Stimulated activated CD4-positive, alpha-beta T cell treated with anti-CD3 and anti-CD28 coated beads, Interleukin-4, amount 100 ng/mL, for 48 hours (primary cell): ENCODE measurements at places on chromosomes 16 and 17.

DNA sequence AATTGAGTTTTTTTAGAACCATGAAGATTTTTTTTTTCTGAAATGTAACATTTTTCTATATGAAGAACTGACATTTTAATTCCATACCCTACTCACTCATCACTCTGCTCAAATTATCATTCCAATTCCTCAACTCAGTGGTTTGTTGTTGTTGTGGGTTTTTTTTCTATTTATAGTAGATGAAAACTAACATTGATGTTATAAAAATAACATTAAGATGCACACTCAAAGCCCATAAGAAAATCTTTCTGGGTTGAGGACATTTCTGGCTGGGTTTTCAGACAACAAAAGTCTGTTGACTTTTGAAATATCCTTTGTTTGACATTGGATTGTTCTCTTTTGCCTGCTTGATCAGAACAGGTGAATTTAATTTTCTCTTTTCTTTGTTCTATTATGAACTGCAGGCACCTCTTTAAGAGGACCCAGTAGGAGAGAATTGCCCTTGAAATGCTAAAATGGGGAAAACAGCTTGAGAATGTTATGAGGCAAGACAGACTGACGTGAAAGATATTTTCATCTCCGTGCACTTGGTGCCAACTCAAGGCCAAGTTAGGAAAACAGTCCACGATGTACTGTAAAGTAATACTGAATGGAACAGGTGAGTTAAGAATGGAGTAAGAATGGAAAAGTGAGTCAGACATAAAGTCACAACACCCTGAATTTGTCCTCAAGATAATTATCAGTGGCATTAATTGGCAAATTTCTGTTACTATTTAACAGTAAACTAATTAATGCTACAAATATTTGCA lies 16.1 kb upstream of the ABCA5 start:
- no peak for DNase-seq

- DNase-seq = no peak
These were observed 166.8 kb upstream of the TBX2 start for GRCh38 chr17:61232871-61233270.

GRCh38 chr16:83418565-83418964 lies 389.2 kb upstream of the HSBP1 start:
- no peak for DNase-seq

GRCh38 chr16:69930117-69930776 lies 20.9 kb upstream of the CLEC18A start:
- DNase-seq = peak; percentile 19

DNA sequence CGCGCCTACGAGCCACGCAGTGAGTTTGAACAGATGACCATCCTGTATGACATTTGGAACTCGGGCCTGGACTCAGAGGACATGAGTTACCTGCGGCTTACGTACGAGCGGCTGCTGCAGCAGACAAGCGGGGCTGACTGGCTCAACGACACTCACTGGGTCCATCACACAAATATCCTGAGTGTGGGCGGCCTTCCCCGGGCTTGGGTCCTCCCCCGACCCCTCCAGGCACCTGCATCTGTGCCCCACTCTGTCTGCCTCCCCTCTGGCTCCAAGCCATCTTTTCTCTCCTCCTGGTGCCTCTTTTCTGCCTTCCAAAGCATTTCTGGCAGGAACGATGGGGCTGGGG lies 5.0 kb upstream of the HSD3B7 start:
- DNase-seq = no peak

- no peak for DNase-seq
These were observed 464.4 kb downstream of the CDH11 start for GRCh38 chr16:64657316-64658011.
